Aorta (tissue), 5 donors: ENCODE measurements at places on chromosomes 2 and 18. TPM values are rescaled to one million over a fixed set of nuclear protein-coding genes. Genes with fewer than 3 reads are reported as not detected.

- H3K27me3 ChIP-seq, result no peaks in the 10 kb centered on the region
- H3K36me3 ChIP-seq, result no peaks in the 10 kb centered on the region
- no peak overlapping the region for H3K27ac ChIP-seq
- H3K4me1 ChIP-seq, result no peaks in the 10 kb centered on the region
- DNase-seq, result no peak
- no peak overlapping the region for H3K4me3 ChIP-seq
Measured at GRCh38 chr2:13768274-13768673, 864.2 kb upstream of the LRATD1 start.

DNA sequence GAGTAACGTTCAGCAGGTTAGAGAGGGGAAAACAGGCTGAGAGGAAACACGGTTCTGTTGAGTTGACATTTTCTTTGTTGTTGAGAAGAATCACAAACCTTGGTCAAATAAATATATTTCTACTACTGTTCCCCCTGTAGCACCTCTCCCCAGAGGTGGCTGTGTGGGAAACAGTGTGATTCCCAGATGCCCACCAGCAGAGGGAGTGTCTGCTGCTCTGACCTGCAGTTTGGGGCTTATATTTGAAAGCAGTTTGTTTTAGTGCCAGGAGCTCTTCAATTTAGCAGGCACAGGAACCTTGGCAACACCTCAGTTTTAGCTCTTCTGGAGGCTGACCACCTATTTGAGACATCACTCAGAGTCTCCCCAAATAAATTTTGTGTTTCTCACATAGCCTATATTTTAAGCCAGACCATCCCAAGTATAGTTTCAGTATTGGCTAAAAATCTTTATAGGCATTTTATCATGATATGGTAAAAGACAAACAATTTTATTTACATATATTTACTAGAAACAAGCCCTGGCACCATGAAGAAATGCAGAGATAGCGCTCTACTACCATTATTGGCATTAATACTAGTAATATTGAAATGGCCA, 75.7 kb downstream of the PIK3C3 start:
- H3K27me3 ChIP-seq, result no peaks in the 10 kb centered on the region
- DNase-seq, result no peak
- no peak overlapping the region for H3K4me3 ChIP-seq
- H3K36me3 ChIP-seq, result peaks cover 6% of the 10 kb centered on the region
- H3K4me1 ChIP-seq, result no peaks in the 10 kb centered on the region

GRCh38 chr2:236934656-236935055, 151.0 kb upstream of the COPS8 start:
- DNase-seq, result no peak
- no peak overlapping the region for H3K27ac ChIP-seq
- no peak overlapping the region for H3K4me3 ChIP-seq
- H3K27me3 ChIP-seq, result no peaks in the 10 kb centered on the region
- H3K4me1 ChIP-seq, result no peaks in the 10 kb centered on the region

GRCh38 chr2:162629085-162629484, 209.5 kb downstream of the KCNH7 start:
- H3K27ac ChIP-seq, result no peak overlapping the region
- DNase-seq, result no peak
- no peaks in the 10 kb centered on the region for H3K27me3 ChIP-seq

ERBB4 gene
- 28.6 TPM for total RNA-seq

MAP2 gene
- total RNA-seq, result 59.7 TPM

REG3G gene
- total RNA-seq, result 0.71 TPM

LRRFIP1 gene
- total RNA-seq, result 348 TPM
